ENCODE measurements at places on chromosomes 1 and 21.

GRCh38 chr1:17434016-17434415 is 5.5 kb downstream of the RCC2 start:
- DNase-seq = no peak

DNA sequence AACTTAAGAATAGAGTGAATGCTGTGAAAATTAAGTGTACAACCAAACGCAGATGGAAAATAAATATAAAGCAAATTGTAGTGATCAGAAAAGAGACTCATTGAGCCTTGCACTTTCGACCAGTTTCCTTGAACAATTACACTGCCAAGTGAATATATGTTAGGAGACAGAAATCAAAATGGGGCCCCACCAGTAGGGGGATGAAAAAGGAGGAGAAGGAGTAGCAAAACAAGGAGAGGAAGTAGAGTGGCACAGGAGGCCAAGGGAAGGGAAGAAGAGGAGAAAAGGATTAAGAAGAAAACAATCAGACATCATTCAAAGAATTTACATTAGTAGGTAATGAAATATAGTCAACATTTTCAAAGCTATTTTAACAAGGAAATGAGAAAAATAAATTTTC is 1770.6 kb downstream of the PLA2G4A start:
- no peak for DNase-seq

DNA sequence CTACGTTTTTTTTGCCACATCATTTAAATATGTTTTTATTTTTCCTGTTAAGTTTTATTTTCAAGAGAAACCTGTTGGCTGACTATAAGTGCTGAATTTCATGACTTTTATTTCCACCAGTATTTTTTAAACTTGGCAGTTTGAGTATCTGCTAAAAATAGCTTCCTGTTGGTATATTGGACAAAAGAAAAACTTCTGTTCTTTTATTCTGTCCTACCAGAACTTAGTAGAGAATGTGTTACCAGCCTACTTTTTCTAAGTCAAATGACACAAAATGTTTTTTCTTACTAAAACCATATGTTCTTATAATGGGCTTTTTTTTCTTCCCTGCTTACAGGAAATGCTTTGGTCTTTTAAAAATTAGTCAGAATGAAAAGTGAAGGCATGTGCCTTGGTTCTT is 7.6 kb downstream of the DR1 start:
- no peak for DNase-seq

DNA sequence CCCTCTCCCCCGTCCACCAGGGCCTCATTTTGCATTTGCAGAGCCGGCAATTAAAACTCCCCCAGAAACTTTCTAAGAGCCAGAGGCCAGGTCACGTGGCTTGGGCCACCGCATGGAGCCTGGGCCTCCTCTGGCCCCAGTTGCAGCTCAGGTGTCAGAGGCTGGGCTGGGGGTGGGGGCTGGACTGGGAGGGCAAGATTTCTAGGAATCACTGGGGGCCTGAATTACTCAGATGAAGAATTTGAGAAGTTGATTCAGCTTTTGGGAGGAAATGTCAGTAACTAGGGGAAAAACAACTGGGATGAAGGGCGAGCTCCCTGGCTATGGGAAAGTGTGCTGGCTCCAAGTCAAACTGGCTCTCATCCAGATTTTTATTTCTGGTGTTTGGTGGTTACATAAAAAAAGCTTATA is 151.0 kb downstream of the CDC7 start:
- DNase-seq = peak; percentile 76

DNA sequence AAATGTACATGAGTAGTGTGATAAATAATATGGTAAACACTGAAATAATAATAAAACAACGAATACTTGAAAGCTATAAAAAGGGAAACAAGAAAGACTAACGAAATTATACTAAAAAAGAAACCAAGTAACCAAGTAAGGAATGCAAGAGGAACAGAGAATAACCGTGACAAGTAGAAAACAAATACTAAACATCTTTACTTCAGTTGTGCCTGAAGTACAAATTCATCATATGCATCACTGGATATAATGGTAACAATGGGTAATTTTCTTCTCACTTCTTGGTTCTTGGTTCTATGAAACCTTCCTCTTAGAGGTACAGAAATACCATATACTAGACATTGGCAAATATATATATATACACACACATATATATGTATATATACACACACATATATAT is 1093.6 kb upstream of the B3GALT2 start:
- no peak for DNase-seq

DNA sequence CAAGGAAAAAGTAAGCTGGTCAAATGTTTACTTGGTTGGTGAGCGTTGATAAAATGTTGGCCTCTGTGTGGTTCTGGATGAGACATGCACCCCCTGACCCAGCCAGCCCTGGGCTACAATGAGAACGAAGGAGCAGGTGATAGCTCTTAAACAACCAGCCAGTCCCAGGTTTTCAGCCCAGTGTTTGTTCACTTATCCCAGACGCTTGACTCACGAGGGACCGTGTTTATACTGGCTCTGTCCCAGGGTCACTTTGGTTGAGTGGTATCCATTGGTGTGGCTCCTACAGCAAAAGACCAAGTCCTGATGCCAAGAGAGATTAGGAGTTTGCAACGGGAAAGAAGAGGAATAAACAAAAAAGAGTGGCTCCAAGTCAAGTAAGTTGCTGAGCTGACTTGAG is 86.9 kb downstream of the KCNJ15 start:
- DNase-seq = no peak

DNA sequence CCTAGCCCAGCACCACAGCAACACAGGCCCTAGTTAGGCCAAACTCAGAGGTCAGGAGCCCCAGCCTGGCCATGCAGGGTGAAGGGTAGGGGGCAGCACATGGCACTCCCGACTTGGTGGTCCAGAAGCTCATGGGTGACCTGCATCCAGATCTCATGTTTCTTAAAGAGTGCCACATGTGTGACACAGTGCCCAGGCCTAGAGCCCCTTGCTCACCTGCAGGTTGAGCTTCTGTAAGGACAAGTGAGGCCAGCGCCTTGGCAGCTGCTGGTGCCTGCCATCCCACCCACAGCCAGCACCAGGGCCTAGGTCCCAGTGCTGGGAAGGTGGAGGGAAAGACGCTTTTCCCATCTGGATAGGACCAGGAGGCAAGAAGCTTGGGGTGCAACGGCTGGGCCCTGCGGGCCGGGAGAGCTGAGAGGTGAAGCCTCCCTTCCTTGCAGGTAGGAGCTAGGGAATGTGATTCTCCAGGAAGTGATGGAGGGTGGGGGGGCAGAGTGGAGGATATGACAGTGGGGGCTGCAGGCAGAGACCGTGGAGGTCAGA is 6.5 kb downstream of the SHISA4 start:
- no peak for DNase-seq

DNA sequence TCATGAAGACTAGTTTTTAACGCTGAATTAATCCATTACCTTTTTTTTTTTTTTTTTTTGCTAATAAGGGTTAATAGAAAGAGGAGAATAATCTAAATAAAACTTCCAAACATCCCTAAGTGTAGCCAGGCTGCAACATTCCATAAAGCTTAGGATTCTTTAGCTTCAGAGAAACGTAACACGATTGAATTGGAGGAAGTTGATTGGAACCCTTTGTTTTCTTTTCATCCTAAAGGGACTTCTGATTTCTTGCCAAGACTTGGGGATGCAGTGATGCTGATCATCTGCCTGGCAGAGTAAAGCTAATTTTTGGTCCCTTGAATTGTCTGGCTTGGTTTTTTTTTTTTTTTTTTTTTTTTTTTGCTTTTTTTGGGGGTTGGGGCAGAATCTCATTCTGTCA is 142.9 kb downstream of the VPS13D start:
- DNase-seq = no peak

- no peak for DNase-seq
Measured at GRCh38 chr1:17633654-17634053, 94.2 kb downstream of the ARHGEF10L start.

DNA sequence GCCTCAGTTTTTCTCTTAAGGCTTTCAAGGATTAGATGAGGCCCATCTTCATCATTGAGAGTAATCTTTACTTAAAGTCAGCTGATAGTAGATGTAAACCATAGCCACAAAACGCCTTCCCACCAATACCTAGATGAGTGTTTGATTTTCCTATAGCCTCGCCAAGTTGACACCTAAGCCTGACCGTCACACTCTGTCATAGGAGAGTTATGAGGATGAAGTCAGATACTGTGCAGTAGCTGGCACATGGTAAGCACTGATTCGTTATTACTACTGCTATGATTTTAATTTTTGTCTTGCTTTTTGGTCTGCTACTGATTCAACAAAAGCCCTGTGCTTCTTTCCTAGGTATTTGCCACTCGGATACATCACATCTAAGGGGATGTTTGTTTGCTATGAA is 395.5 kb downstream of the RPS6KC1 start:
- DNase-seq = no peak

Data from suprapubic skin (tissue), 4 donors.